Activated CD8-positive, alpha-beta memory T cell treated with anti-CD3 and anti-CD28 coated beads, Interleukin-2, amount 10 ng/mL, durations not matched to agents 7 days and 5 days (primary cell): ENCODE measurements at places on chromosomes 3 and 15. TPM values are rescaled to one million over a fixed set of nuclear protein-coding genes. Genes with fewer than 3 reads are reported as not detected.

The EXD1 gene
- not detected for total RNA-seq

The SLC6A11 gene
- total RNA-seq, result not detected

DNA sequence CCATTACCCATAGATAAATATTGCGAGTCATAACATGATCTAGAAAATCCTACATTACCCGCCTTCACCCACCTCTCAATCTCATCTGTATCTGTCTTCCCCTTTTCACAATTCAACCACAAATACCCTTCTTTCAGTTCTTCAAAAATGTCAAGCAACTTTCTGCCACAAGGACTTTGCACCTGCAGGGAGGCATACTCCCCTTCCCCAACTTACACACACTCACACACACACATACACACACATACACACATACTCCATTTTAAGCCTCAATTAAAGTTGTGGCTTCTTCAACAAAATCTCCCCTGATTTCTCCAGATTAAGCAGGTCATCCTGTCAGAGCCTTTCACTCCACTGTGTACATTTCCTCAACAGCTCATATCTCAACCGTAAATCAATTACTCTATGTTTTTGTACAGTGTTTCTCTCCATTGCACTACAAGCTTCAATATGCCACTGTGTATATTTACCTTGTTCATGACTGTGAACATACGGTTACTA is 33.1 kb upstream of the CCDC50 start:
- no peak for DNase-seq

DNA sequence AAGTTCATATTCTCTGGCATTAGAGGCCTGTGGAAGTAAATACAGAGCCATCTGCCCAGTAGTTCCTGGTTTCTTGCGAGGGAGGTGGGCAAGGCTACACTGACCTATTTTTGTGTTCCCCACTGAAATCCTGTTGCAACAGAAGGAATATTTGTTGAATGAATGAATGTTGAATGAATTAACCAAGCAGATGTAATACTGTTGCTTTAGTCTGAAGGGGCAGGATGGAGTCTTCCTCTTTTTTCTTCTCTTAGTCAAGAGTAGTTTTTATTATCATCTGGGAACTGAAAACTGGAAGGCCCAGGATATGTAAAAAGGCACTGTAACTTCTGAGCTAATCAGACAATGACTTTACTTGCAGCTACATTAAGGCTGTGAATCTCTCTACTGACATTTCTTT is 17.1 kb downstream of the BLOC1S6 start:
- DNase-seq, result no peak

GRCh38 chr3:134134240-134134639 is 104.5 kb upstream of the SLCO2A1 start:
- DNase-seq, result no peak

- DNase-seq, result no peak
Observed at GRCh38 chr3:58955308-58955707, 94.5 kb downstream of the CFAP20DC start.
